ENCODE measurements at places on chromosomes 16 and 17. TPM values are rescaled to one million over a fixed set of nuclear protein-coding genes. Genes with fewer than 3 reads are reported as not detected.
A peak's percentile ranks its signal among the peaks of the same experiment; 100 is the strongest.

The RASL10B gene
- total RNA-seq: 5.4 TPM

GRCh38 chr16:27156579-27156978, 46.7 kb upstream of the KDM8 start:
- no peaks in the 10 kb centered on the region for H3K36me3 ChIP-seq
- H3K4me1 ChIP-seq: no peaks in the 10 kb centered on the region
- no peaks in the 10 kb centered on the region for H3K27me3 ChIP-seq
- H3K27ac ChIP-seq: no peak overlapping the region

GRCh38 chr17:4090898-4091297, 51.9 kb downstream of the ZZEF1 start:
- DNase-seq: no peak
- no peak overlapping the region for H3K27ac ChIP-seq
- H3K4me1 ChIP-seq: no peaks in the 10 kb centered on the region
- no peaks in the 10 kb centered on the region for H3K36me3 ChIP-seq
- H3K4me3 ChIP-seq: no peak overlapping the region

- H3K4me1 ChIP-seq: no peaks in the 10 kb centered on the region
- H3K27ac ChIP-seq: no peak overlapping the region
- no peaks in the 10 kb centered on the region for H3K27me3 ChIP-seq
- H3K4me3 ChIP-seq: no peak overlapping the region
- no peak for DNase-seq
Observed at GRCh38 chr17:32331243-32332040, 10.5 kb downstream of the C17orf75 start.

DNA sequence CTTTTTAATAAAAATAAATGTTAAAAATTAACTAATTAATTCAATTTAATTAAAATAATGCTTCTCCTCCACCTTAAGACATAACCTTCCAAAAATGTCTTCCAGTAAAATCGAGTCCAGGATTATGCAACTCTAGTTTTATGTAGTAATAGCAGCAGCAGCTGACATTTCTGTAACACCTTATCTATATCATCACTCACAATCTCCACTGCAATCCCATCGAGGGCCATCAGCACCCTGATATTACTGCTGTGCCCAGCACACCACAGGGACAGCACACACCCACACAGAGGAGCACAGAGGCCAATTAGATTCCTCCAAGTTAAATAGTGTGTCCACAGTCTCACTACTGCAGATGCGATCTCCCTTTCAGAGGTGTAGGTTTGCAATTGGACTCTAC, 2.9 kb downstream of the RPH3AL start:
- H3K27ac ChIP-seq: peak overlapping the region; percentile 82
- H3K4me3 ChIP-seq: no peak overlapping the region
- no peak for DNase-seq
- no peaks in the 10 kb centered on the region for H3K27me3 ChIP-seq
- H3K36me3 ChIP-seq: no peaks in the 10 kb centered on the region

GRCh38 chr17:7774055-7774521, 56.5 kb downstream of the DNAH2 start:
- no peaks in the 10 kb centered on the region for H3K36me3 ChIP-seq
- H3K4me3 ChIP-seq: no peak overlapping the region
- no peaks in the 10 kb centered on the region for H3K4me1 ChIP-seq
- no peaks in the 10 kb centered on the region for H3K27me3 ChIP-seq
- no peak overlapping the region for H3K27ac ChIP-seq

- no peaks in the 10 kb centered on the region for H3K36me3 ChIP-seq
- H3K4me1 ChIP-seq: no peaks in the 10 kb centered on the region
- H3K27ac ChIP-seq: no peak overlapping the region
- H3K4me3 ChIP-seq: no peak overlapping the region
- no peak for DNase-seq
Observed at GRCh38 chr17:34012709-34013375, 242.2 kb upstream of the CCL2 start.

- H3K27me3 ChIP-seq: no peaks in the 10 kb centered on the region
- no peak for DNase-seq
- peaks cover 14% of the 10 kb centered on the region for H3K4me1 ChIP-seq
- H3K4me3 ChIP-seq: no peak overlapping the region
Observed at GRCh38 chr16:84829168-84829965, 9.6 kb downstream of the CRISPLD2 start.

DNA sequence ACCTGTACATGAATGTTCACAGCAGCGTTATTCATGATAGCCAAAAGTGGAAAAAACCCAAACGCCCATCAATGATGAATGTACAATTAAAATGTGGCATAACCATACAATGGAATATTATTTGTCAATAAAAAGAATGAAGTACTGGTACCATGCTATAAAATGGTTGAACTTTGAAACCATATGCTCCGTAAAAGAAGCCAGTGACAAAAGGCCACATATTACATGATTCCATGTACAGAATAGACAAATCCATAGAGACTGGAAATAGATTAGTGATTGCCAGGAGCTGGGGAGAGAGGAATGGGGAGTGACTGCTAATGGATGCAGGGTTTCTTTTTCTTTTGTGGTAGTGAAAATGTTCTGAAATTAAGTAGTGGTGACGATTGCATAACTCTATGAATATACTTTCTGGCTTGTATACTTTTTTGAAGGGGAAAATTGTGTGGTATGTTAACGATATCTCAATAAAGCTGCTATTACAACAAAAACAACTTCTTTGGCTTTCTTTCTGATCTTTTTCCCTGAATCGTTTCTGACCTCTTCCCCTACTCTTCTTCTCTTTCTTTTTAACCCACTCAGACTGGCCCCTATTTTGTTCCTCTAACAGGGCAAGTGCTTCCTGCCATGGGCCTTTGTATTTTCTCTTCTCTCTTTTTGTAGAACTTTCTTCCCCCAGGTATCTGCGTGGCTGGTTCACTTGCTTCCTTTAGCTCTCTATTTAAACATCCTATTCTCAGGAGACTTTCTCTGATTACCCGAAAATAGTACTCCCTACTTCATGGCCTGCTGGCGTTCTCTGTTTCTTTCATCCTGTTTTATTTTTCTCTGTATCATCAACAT, 67.9 kb downstream of the FTO start:
- H3K27ac ChIP-seq: no peak overlapping the region
- H3K4me1 ChIP-seq: peaks cover 3% of the 10 kb centered on the region
- no peaks in the 10 kb centered on the region for H3K36me3 ChIP-seq
- no peaks in the 10 kb centered on the region for H3K27me3 ChIP-seq

The DNAH9 gene
- total RNA-seq: 1.2 TPM

DNA sequence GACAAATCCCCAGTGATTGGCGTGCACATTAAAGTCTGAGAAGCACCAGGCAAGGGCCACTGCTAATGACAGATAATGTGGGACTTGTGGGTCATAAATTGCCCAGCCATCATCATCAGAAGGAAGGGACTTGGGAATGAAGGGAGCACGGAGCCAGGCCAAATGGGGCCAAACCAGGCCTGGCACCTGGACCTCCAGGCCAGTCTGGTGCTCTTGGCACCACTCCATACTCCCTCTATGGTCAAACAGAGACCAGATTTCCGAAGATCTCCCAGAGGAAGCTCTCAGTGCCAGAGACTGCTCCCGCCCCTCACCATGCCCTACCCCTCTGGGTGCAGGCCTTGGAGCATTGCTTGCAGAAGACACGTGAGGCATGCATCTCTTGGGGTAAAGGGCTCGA, 142.2 kb downstream of the CCDC182 start:
- H3K4me1 ChIP-seq: peaks cover 16% of the 10 kb centered on the region
- H3K4me3 ChIP-seq: no peak overlapping the region
- DNase-seq: no peak

The MARVELD3 gene
- total RNA-seq: 11.4 TPM

- no peak overlapping the region for H3K27ac ChIP-seq
- H3K27me3 ChIP-seq: no peaks in the 10 kb centered on the region
- no peaks in the 10 kb centered on the region for H3K36me3 ChIP-seq
- no peak for DNase-seq
- no peak overlapping the region for H3K4me3 ChIP-seq
Observed at GRCh38 chr16:71878911-71879310, 5.1 kb downstream of the ZNF821 start.

- no peak overlapping the region for H3K27ac ChIP-seq
- no peak overlapping the region for H3K4me3 ChIP-seq
- H3K27me3 ChIP-seq: no peaks in the 10 kb centered on the region
- H3K4me1 ChIP-seq: no peaks in the 10 kb centered on the region
Observed at GRCh38 chr16:11547118-11547916, 39.4 kb downstream of the LITAF start.

- H3K36me3 ChIP-seq: no peaks in the 10 kb centered on the region
- H3K27ac ChIP-seq: no peak overlapping the region
- no peaks in the 10 kb centered on the region for H3K27me3 ChIP-seq
Observed at GRCh38 chr16:52578007-52578828, 31.3 kb upstream of the TOX3 start.

- H3K36me3 ChIP-seq: no peaks in the 10 kb centered on the region
- H3K4me1 ChIP-seq: no peaks in the 10 kb centered on the region
- peak; percentile 9 for DNase-seq
- no peaks in the 10 kb centered on the region for H3K27me3 ChIP-seq
- H3K27ac ChIP-seq: peak overlapping the region; percentile 94
Observed at GRCh38 chr17:29390851-29391631, 878 bp downstream of the TAOK1 start.

- peaks cover 41% of the 10 kb centered on the region for H3K4me1 ChIP-seq
- H3K27me3 ChIP-seq: no peaks in the 10 kb centered on the region
- H3K36me3 ChIP-seq: no peaks in the 10 kb centered on the region
Observed at GRCh38 chr17:21213638-21214014, 335 bp downstream of the TMEM11 start.

DNA sequence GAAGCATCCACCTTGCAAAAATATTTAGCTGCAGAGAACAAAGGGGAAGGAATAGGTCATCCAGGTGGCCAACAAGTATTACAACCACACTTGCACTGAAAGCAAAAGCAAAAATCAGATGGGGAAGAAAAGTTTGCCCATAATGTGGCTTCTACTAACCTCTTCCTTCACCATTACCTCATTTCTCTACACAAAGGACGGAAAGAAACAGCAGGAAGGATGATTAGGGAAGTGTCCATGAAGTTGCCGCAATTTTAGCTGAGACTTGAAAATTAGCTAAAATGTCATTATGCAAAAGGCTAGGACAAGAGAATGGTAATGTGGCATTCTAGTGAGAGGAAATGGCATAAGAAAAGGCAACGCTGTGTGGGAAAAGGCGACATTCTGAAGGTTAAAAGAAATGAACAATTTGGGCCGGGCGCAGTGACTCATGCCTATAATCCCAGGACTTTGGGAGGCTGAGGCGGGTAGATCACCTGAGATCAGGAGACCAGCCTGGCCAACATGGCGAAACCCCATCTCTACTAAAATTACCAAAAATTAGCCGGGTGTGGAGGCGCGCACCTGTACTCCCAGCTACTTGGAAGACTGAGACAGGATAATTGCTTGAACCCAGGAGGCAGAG, 13.7 kb downstream of the KANSL1 start:
- no peaks in the 10 kb centered on the region for H3K27me3 ChIP-seq
- no peak overlapping the region for H3K27ac ChIP-seq
- no peak overlapping the region for H3K4me3 ChIP-seq
- no peaks in the 10 kb centered on the region for H3K4me1 ChIP-seq
- H3K36me3 ChIP-seq: no peaks in the 10 kb centered on the region
- no peak for DNase-seq

The MEOX1 gene
- total RNA-seq: 6.1 TPM

DNA sequence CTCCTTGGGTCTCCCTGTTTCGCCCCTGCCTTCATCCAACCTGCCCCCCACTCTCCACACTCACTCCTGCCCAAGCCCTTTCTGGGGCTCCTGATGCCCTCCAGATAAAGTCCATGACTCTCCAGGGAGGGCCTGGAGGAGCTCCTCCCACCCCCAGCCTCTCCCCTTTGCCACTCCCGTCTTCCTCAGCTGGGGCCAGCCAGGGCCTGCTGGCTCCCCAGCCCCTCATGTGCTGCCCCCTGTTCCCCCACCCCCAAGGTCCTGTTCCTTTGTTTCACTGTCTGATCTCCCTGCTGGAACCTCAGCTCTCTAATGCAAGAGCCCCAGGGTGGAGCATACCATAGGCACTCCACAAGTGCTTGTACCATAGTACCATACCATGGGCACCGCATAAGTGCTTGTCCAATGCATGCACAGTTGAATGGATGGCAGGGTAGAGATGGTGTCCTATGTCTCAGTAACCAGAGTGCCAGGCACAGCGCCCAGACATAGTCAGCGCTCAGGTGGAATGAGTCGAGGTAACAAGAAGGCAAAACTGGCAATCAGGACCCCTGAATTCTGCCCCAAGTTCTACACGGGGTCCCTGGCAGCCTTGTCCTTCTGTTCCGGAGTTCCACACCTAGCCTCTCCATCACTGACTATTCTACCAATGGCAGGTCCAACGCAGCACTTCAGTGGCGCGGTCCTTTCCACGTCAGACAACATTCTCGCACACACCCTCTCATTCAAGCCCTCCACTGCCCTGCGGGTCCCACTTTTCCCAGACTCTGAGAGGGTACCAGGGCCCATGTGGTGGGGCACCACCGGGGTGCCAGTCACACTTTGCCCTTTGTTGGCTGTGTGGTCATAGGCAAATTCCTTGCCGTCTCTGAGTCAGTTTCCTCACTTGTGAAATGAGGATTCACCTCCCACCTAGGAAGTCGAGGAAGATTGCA, 1.4 kb downstream of the PLCD3 start:
- peaks cover 5% of the 10 kb centered on the region for H3K4me1 ChIP-seq
- no peaks in the 10 kb centered on the region for H3K27me3 ChIP-seq
- peak overlapping the region; percentile 97 for H3K27ac ChIP-seq
- peak overlapping the region; percentile 58 for H3K4me3 ChIP-seq
- no peak for DNase-seq
- no peaks in the 10 kb centered on the region for H3K36me3 ChIP-seq

- no peaks in the 10 kb centered on the region for H3K36me3 ChIP-seq
- H3K4me3 ChIP-seq: peak overlapping the region; percentile 60
- H3K27me3 ChIP-seq: no peaks in the 10 kb centered on the region
- H3K4me1 ChIP-seq: no peaks in the 10 kb centered on the region
- H3K27ac ChIP-seq: peak overlapping the region; percentile 7
- DNase-seq: no peak
Observed at GRCh38 chr17:43399839-43400328, 1.1 kb downstream of the ARL4D start.

- H3K27ac ChIP-seq: no peak overlapping the region
- no peaks in the 10 kb centered on the region for H3K36me3 ChIP-seq
- H3K4me1 ChIP-seq: peaks cover 14% of the 10 kb centered on the region
Observed at GRCh38 chr17:73639932-73640331, 4.3 kb downstream of the SDK2 start.

GRCh38 chr16:4744555-4745273, 10.4 kb downstream of the DNAAF8 start:
- H3K4me3 ChIP-seq: no peak overlapping the region
- H3K27me3 ChIP-seq: no peaks in the 10 kb centered on the region
- no peaks in the 10 kb centered on the region for H3K36me3 ChIP-seq
- DNase-seq: no peak
- H3K4me1 ChIP-seq: no peaks in the 10 kb centered on the region
- H3K27ac ChIP-seq: no peak overlapping the region

The NPB gene
- 10.9 TPM for total RNA-seq

- no peaks in the 10 kb centered on the region for H3K4me1 ChIP-seq
- H3K4me3 ChIP-seq: no peak overlapping the region
- DNase-seq: no peak
- H3K27me3 ChIP-seq: no peaks in the 10 kb centered on the region
Observed at GRCh38 chr17:6753546-6753945, 2.3 kb upstream of the XAF1 start.

- H3K36me3 ChIP-seq: no peaks in the 10 kb centered on the region
- no peaks in the 10 kb centered on the region for H3K27me3 ChIP-seq
- no peak overlapping the region for H3K27ac ChIP-seq
- no peak for DNase-seq
- H3K4me3 ChIP-seq: no peak overlapping the region
- H3K4me1 ChIP-seq: peaks cover 9% of the 10 kb centered on the region
Observed at GRCh38 chr17:80955671-80956280, 35.9 kb upstream of the CHMP6 start.

The TMEM238L gene
- total RNA-seq: 12.0 TPM

The RNF43 gene
- 29.3 TPM for total RNA-seq

Data from prostate gland (tissue), 2 donors.